ENCODE measurements at places on chromosomes 13 and 19.

DNA sequence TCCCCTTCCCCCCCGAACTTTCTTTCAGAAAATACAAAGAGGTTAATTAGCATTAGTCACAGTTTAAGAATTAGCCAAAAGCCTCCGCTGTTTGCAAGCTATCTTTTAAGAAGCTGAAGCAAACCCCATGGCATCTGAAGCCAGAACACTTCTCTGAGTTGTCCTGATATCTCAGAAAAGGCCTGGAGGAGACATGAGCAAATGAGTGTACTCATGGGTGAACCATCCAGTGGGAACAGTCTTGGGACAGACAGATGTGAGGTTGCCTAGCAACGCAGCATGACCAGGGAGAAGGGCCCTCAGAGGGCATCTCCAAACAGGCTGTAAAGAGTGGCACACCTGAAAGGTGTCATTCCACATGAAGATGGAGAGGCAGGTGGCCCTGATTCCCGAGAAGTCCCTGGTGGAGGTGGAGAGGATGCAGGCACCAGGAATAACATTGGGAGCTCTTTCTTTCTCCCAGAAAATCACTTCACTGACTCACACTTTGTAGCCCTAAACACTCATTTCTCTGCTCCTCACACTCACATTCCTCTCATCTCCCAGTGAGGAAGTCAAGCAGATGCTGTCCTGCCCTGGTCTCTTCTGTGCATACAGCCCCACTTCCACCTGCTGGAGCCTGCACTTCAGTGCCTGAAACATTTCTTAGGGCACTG, 87.0 kb upstream of the TSHZ3 start:
- no peak for DNase-seq

- DNase-seq, result no peak
Observed at GRCh38 chr13:60701895-60702294, 304.9 kb downstream of the TDRD3 start.

GRCh38 chr13:24887759-24888158, 123.8 kb downstream of the RNF17 start:
- DNase-seq, result no peak

DNA sequence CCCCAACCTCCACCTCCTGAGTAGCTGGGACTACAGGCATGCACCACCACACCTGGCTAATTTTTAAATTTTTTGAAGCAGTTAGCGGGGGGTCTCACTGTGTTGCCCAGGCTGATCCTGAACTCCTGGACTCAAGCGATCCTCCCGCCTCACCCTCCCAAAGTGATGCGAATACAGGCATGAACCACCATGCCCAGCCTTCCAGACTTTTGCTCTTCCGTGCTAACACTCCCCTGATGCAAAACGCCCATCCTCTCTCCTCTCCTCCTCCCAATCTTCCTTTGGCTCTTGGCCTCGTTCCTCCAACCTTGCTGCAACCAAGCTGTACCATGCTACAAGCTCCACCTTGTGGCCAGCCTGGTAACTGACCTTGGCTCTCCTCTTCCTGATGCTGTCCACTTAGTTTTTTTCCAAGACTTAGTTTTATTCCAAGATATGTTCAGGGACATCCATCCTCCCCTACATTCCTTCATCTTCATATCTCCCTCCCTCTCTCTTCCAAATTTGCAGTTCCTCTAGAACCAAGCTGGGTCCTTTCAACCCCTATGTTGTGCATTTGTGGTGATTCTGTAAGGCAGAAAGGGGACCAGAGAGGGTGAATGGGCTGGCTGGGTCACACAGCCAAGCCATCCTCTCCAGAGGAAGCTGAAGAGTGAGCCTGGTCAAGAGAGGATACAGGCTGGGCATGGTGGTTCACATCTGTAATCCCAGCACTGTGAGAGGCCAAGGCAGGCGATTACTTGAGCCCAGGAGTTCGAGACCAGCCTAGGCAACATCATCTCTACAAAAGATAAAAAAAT, 32.8 kb downstream of the TINCR start:
- DNase-seq, result no peak

DNA sequence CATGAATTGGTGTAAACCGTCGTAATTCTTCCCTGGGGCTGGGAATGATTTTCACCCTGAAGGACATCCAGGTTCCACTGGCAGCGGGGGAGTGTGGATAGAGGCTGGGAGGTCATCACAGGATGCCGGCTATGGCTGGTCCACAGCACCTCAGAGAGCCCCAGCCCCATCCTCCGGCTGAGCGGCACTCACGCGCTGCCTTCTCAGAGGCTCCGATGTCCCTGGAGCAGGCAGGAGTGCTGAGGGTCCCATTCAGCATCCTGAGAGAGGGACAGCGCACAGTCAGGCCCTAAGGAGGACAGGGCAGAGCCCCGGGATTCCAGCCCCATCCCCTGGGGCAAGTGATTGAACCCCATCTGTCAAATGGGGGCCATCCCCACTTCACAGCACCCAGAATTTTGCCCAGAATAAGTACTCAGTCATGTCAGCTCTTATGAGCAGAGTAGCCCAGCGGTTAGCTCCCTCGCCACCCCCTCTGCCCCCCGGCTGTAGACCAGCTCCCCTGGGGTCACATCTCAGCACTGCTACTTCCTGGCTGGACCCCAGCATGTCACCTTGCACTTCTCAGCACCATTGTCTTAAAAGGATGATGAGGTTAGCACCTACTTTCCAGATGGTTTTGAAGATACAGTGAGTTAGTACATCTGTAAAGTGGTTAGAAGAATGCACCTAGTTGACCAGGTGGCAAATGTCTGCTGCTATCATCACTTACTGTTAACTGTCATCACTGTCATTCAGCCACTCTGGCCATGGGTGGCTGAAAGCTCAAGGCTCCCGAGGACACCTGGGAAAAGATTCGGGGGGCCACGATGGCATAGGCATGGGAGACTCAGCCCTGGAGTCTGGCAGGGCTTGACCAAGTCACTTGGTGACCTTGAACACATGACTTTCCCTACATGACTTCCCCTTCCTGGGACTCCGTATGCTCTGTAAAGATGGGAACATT, 11.9 kb downstream of the GRAMD1A start:
- DNase-seq, result no peak
